Mesothelial cell of epicardium (in vitro differentiated cells): ENCODE measurements at places on chromosomes 16 and 17. TPM values are rescaled to one million over a fixed set of nuclear protein-coding genes. Genes with fewer than 3 reads are reported as not detected.

GRCh38 chr16:57475711-57476339 is 10.5 kb downstream of the DOK4 start:
- DNase-seq = no peak

Gene VMP1
- 207 to 208 TPM (median 208 TPM) in 3 replicates for total RNA-seq

GRCh38 chr16:67935101-67935401 is 1.6 kb downstream of the PSMB10 start:
- DNase-seq = no peak

DNA sequence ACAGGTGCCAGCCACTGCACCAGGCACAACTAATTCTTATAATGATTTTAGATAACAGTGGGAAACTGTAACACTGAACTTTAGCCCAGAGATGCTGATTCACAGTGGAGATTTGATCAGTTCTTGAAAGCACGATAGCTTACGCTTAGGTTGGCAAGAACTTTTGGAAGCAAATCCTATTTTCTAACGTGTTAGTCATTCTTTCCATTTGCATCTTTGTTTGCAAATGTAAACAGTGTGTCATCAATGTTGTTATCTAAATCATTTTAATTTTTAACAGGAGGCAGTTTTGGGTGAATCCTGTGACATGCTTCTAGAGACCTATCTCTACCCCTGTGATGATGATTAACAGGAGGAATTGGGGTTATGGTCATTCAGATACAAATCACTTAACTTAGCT is 35.7 kb upstream of the GNA13 start:
- no peak for DNase-seq

Gene ADAMTS18
- total RNA-seq = 7.4 to 9.1 TPM (median 7.9 TPM) in 3 replicates

DNA sequence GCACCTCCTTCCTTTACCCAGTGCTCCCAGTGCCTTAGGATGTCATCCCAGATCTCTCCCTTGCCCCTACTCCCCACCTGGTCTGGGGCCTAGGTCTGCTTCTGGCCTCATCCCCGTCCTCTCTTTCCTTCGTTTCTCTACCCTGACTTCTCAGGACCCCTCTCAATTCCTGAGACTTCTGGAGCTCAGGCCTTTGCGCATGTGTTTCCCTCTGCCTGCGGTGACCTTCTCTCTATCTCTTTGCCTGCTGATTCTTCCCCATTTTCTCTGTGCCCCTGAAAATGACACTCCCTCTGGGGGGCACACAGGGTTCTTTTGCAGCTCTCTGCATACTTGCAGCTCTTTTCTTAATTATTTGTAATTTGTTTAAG is 13.5 kb downstream of the ADORA2B start:
- DNase-seq = no peak

- no peak for DNase-seq
Measured at GRCh38 chr16:69150146-69150865, 17.9 kb downstream of the UTP4 start.

GRCh38 chr16:30785126-30786106 is 1.6 kb downstream of the ZNF629 start:
- DNase-seq = no peak

DNA sequence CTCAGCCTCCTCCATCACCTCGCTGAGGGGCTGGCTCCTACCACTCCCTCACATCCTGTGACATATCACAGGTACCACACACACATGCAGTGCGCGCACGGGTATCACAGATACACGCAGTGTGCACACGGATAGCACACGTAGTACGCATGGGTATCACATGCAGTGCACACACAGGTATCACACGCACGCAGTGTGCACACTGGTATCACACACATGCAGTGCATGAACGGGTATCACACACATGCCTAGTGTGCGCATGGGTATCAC is 30.1 kb downstream of the ACSF3 start:
- DNase-seq = no peak

DNA sequence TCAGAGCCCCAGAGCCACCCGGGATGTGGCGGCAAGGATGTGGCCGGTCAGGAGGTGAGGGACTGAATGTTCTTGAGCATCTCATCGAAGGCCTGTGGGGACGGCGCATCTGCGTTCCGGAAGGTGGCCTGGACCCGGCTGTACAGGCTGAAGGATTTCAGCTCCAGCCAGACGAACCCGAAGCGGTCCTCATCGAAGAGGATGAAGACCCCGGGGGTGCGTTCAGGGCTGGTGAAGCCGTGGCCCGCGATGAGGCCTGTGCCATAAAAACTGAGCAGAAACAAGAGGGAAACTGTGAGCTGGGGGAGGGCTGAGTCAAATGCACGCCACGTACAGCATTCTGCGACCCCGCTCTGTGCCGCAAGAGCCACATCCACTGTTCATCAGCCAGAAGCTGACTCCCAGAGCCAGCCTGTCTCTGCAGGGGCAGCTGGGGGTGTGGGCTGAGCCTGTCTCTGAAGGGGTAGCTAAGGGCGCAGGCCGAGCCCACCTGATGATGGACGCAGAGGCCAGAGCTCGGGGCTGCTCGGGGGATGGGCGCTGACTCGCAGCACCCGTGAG is 14.1 kb upstream of the C16orf95 start:
- DNase-seq = no peak

GRCh38 chr16:77993111-77993985 is 29.0 kb upstream of the CLEC3A start:
- no peak for DNase-seq

GRCh38 chr17:7894866-7895265 is 6.3 kb downstream of the CHD3 start:
- no peak for DNase-seq

Gene ATAD5
- total RNA-seq = 9.7 to 11.3 TPM (median 10.6 TPM) in 3 replicates

GRCh38 chr17:44761932-44762810 is 3.4 kb downstream of the ADAM11 start:
- no peak for DNase-seq

- DNase-seq = no peak
Measured at GRCh38 chr17:35069311-35069710, 5.8 kb upstream of the RFFL start.

DNA sequence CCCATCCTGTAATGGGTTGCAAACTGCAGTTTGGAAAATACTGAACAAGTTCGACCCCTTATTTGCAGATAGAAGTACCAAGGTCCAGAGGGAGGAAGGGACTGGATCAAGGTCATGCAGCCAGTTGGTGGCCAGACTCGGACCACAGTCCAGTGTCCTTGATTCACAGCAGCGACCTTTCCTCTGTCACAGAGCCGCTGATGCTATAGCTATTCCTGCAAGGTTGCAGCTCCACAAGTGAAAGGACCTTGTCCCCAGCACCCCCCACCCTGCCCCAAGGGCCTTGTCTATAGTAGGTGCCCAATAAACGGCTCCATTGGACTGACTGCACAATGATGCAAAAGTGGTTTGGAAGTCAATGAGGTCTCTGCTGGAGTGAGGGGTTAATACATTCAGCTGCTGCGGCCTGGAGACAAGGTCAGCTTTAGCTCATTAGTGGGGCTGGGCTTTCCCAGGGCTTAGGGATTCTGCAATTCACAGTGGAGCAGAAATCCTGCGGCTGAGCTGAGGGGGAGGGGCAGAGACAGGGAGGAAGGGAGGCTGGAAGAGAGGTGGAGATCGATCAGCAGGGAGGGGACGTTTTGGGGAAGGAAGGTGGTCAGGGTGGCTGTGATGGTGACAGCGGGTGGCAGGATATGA is 13.4 kb upstream of the CRHR1 start:
- no peak for DNase-seq

Gene PRDM7
- not detected in 3 replicates for total RNA-seq

Gene MRTFB
- 74.7 to 77.5 TPM (median 75.6 TPM) in 3 replicates for total RNA-seq

DNA sequence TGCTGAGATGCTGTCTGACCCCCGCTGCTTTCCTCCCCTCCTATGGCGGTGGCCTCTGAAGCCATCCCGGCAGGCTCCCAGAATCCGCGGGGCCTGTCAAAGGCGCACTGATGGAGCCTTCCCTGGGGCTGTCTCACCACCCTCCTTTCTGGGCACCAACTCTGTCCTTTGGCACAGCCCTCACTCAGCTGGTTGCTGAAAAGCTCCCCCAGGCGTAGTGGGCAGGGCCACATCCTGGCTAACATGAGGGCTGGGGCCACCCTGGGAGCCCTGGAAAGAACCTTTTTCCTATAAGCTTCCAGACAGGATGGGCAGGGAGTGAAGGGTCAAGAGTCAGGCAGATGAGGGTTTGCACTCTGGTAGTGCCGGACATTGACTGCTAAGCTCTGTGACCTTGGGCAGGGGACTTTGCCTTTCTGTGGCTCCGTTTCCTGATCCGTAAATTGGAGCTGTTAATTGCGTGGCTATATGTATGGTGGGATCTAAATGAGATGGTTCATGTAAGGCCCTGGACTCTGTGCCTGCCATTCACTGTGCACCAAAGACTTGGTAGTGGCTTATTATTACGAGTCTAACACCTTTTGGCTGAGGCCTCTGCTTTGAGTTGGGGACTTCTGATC is 27.6 kb upstream of the LASP1NB start:
- DNase-seq = no peak

- no peak for DNase-seq
Measured at GRCh38 chr17:31627960-31628359, 231.1 kb downstream of the COPRS start.

DNA sequence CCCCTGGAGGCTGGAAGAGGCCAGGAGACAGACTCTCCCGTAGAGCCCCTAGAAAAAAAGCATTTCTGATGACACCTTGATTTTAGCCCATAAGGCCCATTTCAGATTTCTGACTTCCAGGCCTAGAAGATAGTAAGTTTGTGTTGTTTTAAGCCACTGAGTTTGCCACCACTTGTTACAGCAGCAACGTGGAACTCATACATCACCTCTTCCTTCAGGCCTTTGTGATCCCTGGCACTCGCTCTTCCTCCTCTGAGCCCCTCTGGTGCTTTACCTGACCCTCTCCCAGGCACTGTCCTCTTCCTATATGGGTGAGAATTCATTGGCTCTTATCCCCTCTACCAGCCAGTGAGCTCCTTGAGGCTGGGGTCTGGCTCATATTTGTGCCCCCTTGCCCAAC is 18.7 kb upstream of the KRT19 start:
- DNase-seq = no peak

Gene SLC38A8
- total RNA-seq = not detected in 3 replicates

DNA sequence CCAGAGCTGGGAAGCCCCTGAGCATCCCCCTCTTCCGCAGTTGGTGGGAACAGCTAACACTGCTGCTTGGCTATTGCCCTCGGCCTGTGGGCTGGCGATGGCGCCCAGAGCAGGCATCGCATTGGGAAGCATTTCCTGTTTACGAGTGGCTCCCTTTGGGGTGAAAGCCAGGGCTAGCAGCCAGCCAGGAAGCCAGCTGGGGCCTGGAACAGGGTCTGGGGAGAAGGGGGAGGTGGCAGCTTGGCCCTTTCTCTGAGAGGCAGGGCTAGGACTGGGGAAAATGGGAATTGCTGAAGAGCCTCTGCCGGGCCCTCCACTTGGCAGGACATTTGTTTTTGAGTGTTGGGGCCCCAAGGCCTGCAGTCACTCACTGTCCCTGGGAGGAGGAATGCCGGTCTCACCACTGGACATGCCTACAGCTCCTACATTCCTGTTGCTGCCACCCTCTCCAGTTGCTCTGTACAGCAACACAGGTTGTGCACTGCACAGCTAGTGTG is 2.4 kb upstream of the MTSS2 start:
- no peak for DNase-seq

DNA sequence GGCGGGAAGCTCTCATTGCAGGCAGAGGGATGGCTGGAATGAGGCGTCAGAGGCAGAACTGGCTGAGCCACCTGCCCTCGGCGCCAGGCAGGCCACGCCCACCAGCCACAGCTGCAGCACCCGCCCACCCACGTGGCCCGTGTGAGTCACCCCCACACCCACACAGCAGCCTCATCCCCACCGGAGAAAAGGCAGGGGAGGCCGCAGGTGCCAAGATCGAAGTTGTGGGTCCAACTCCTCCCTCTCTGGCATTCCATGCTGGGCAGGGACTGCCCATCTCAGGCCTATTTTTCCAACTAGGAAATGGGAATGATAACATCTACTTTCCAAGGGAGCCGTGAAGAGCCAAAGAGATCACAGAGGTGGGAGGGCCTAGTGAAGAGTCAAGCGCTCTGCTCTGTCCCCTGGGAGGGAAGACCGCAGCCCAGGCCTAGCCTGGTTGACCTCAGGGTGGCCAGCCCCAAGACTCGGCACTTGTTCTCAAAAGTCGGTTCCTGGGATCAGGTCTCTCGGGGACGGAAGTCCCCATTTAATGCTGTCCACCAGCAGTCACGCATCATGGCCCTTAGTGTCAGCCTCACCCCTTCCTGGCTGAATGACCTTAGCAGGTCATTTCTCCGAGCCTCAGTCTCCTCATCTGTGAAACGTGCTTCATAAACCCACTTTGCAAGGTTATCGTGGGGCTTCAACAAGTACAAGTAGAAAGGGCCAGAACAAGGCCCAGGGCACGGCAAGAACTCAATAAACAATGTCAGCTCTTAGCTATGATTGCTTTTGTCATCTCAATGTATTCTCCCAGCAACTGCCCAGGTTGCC is at the start of gene TRPV3:
Gene TRPV3, minus strand, starts transcription at position 45 of the 816 bp plus-strand sequence. CDS start 2,962 bp downstream, outside the sequence.
- DNase-seq = no peak

Gene QPRT
- 326 to 330 TPM (median 328 TPM) in 3 replicates for total RNA-seq

DNA sequence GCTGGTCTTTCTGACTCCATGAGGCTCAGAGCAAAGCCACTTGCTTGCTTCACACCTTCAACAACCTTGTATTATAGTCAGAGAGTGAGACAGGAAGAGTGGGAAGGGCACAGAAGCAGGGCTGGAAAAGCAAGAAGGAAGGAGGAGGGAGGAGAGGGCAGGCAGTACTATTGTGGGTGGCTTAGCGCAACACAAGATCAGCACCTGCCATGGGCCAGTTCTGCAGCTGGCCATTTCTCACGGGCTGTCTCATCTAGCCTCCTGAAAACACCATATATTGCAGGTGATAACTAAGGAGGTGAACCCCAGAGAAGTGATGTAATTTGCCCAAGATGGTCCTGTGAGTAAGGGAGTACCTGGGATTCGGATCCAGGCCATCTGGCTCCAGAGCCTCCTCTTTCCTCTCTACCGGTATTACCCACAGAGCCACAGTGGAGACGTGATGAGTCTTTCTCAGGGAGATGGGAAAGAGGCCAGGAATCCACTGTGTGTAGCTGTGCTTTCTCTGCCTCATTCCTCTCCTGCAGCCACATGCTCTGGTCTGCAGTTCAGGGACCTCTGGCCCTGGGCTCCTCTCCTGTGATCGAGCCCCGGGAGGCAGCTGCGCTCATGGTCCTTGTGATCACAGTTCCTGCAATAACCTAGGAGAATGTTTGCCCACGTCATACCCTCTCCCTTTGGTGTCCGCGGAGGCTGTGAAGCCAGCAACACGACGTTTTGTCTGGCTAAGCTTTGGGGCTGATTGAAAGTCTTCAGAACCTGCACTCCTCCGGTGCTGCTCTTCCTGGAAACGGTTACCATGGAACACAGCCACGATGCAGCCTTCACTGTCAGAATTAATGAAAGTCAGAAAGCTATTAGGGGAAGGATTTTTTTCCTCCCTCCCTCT is 178.1 kb upstream of the CCL2 start:
- no peak for DNase-seq

Gene NPIPA8
- total RNA-seq = 0.38 to 0.93 TPM (median 0.60 TPM) in 3 replicates

- no peak for DNase-seq
Measured at GRCh38 chr17:3512505-3513171, 36.8 kb downstream of the ASPA start.

- DNase-seq = no peak
Measured at GRCh38 chr17:77165577-77165976, 24.8 kb downstream of the SEC14L1 start.

Gene SCN4A
- total RNA-seq = 0.14 to 0.60 TPM (median 0.51 TPM) in 3 replicates

GRCh38 chr17:83193336-83194185 is 114.2 kb downstream of the METRNL start:
- no peak for DNase-seq

GRCh38 chr16:28924399-28924761 is 658 bp downstream of the RABEP2 start:
- no peak for DNase-seq
